ENCODE measurements at places on chromosomes 3 and 15.

GRCh38 chr3:72839057-72839456, 9.2 kb downstream of the SHQ1 start:
- no peak for DNase-seq

DNA sequence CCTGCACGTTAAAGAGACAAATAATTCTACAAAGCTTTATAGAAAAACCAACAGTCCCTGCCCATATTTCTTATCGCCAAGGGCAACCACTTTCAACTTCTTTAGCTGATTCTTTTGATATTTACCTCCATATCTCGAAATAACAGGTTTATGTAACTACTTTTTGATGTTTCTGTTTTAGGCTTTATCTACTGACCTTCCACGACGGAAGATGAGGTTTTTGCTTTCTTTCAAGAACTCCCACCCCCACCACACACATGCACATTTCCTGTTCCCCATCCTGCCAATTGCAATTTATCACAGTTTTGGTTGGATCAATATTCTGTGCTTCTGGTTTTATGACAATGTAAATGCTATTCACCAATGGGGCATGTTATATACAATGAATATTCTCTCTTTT, 330.4 kb upstream of the ICE2 start:
- DNase-seq: no peak

DNA sequence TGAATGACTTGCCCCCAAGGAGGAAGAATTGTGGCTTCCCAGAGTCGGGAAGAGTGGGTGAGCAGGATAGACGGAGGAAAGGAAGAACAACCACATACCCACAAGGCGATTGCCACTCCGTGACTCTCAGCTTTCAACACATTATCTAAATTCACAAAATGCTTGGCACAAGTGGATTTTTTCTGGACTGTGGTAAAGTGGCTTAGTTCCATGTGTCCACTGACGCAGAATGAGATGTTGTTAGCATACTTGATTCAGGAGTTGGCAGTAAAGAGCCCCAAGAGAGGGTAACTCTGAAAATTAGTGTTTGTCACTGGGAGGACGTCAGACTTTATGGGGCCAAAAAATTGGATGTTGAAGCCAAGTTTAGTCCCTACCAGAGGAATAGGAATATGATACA, 198.8 kb upstream of the CTNNB1 start:
- DNase-seq: no peak

- no peak for DNase-seq
These were observed 982.2 kb upstream of the SEMA6D start for GRCh38 chr15:46735115-46735514.

DNA sequence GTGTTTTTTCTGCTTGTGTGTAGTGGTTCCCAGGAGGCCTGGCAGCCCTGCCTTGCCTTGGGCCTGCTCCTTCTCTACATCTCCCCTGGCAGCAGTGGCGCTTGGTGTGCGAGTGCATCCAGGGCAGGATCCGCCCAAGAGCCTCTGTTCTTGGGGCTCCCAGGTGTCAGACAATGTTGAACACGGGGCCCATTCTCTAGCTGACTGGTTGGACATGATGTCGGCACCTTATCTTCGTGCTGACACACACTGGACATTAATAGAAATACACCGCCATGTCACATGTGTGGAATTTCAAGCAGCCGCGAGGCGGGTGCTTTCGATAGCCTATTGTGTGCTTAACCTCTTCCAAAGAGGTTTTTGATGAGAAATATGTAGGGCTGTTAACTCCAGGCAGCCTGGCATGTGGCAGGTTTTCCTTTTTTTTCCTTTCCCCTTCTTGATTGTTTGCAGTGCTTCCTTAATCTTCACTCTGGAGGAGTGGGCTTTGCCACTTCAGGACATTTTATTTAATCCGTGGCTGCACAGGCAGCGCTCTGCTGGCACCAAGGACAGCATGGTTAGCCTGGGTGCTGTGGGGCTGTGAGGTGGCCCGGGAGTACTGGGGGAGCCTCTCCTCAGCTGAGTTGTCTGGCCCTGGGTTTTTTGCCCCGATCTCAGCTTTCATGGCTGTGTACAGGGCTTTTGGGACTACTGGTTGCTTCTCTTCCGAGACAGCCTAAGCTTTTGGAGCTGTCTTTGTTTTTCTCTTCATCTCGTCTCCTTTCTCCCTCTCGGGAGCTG, 42.5 kb downstream of the CHCHD6 start:
- no peak for DNase-seq

DNA sequence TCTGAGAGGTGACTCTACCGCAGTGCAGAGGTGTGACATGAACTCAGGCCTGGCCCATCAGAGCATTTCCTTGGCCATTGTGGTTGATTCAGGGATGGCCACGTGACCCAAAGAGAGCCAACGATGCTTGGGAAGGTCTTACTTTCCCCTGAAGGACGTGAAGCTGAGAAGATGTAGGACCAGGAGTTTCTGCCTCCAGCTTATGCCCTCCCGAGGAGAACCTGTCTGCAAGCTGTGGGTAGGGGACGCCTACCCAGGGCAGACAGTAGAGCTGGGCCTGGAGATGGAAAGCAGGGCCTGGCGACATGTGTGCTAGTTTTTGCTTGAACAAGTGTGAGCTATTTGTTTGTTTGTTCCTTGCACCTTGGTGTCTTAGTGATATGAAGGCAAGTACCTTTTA, 89.4 kb downstream of the RPLP1 start:
- no peak for DNase-seq

DNA sequence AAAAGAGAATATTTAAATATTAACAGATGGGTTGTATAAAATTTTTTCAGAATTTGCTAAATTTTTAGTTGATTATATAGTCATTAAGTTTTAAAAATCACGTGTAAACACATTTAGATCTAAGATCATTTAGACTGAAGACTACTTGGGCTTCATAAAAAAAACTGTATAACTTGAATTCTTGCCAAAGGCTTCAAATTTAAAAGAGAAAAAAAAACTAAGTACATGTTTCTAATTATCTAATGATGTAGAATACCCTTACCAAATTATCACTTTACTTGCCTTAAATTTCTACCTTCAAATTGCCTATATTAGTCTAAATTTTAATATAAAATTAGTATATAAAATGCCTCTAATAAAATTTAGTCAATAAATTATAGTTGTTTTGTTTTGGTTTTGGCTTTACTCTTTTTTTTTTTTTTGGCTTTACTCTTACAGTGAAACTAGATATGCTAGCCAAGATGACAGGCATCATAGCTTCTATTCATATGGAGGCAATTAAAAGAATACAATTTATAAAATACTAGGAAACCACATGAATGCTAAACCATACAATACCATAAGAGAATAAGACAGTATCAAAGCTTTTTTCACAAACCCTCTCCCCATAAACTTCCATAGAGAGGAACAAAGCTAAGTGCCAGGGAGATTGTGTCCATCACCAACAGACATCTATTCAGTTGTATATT, 183.1 kb upstream of the KCNMB2 start:
- DNase-seq: no peak

DNA sequence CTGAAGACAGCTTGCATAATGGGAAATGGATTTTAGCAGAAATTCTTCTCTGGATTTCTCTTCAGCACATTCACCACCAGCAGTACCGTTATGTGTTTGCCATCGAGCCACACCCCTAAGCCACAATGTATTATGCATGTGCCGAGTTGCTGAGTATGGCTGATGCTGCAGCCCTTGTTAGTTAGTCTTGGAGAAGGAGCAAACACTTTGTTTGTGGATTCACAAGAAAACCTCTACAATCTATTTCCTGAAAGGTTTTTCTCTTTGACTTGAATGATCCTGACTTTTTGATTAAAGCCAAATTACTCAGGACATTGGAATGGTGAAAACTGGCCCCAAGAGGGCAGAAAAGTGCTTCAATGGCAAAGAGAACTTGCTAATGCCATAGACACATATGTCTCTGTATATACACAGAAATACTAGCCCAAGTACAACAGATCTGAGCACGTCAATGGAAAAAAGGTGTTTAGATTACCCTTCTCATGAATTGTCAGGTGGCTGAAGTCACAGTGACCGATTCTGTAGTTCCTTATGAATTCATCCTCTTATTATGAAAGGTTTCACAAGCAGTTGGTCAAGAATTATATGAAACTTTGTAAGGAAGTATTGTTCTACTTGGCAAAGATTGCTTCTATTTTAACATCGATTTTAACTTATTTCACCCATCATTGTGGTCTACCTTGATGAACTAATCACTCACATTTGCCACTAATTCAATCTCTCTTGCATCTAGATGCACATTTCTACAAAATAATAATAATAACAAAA, 103.0 kb downstream of the P3H2 start:
- no peak for DNase-seq

DNA sequence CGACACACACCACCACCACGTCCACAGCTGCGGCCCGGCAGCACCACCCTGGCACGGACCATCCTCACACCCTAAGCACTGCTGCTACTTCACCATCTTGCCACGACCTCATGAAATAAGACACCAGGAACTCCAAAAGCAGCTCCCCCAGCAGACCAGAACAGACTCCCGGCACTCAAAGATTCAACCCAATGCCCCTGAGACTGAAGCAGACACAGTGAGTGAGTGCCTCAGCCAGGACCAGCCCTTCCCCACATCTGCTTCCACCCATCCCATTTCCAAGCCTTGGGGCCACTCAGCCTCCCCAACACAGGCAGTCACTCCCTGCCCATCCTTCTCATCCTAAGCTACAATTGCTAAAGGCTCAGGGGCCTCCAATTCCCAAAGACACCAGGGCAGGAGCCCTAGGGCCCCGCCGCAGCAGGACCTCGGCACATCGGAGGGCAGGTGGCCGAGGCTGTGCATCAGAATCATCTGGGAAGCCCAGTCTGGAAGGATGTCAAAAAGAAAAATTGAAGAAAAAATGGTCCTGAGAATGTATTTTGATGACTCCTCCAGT, 18.4 kb upstream of the OCA2 start:
- no peak for DNase-seq

- no peak for DNase-seq
These were observed 28.7 kb upstream of the BFSP2 start for GRCh38 chr3:133371181-133371580.

GRCh38 chr3:172546105-172546504, 22.9 kb upstream of the TNFSF10 start:
- no peak for DNase-seq

Data from type B pancreatic cell (in vitro differentiated cells).